ENCODE measurements at places on chromosomes 1 and 21.

DNA sequence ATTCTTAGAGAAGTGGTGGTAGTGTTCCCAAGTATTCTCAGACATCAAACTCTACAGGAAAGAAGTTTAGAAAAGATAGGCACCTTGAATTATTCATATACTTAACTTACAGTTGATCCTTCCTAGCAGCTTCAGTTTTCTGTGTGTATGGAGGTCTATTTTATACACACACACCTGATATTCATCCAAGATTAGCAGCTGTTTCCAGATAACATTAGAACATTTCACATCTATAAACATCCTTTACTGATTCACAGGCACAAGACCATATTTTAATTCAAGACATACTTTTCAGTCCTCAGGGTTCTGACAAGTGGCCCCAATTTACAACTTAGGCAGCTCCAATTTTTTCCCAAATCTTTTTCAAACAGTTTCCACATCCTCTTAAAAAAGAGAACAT is 287.8 kb upstream of the USP25 start:
- DNase-seq = no peak

DNA sequence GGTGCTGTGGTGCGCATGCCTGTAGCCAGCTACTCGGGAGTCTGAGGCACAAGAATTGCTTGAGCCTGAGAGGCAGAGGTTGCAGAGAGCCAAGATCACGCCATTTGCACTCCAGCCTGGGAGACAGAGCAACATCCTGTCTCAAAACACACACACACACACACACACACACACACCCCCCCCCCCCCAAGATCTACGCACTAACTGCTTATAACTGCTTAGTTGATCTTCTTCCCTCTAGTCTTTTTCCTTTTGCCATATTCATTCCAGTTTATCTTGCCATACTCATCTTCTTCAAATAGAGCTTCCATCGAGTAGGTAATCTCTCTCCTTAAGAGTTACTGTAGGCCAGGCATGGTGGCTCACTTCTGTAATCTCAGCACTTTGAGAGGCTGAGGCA is 20.9 kb downstream of the EPB41 start:
- no peak for DNase-seq

- DNase-seq = no peak
Observed at GRCh38 chr21:39849014-39849655, 18.1 kb upstream of the PCP4 start.

DNA sequence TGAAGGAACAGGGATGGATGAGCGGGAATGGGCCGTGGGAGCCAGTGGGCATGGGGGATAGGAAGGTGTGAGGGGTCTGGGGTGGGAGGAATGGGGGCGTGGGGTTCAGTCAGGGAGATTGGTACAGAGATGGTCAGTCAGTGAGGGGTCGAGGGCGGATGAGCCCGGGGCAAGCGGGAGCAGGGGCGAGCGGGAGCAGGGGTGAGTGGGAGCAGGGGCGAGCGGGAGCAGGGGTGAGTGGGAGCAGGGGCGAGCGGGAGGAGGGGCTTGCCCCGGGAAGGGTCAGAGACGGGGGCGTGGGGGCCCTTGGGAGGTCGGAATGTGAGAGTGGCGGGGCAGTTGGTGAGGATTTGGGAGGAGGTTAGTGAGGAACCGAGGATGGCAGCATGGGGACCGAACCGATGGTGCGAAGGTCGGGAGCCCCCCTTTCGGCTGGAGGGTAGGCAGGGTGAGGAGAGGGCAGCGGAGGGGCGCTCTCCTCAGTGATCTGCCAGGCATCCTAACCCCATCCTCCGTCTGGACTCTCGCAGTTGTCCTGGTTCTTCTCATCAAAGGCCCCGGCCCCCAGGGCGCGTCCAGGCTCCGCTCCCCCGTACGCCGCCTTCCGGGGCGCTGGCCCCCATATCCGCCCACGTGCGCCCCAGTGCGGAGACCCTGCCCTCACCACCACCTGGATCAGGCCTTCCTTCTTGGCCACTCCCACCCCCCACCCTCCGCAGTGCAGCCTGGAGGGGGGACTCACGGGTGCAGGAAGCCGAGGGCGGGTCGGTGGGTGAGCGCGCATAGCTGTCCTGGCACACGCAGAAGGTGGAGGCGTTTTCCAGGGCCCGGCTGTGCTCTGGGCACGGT is 11.2 kb downstream of the EPHA10 start:
- DNase-seq = no peak

- DNase-seq = no peak
Observed at GRCh38 chr1:233183226-233184020, 112.1 kb downstream of the PCNX2 start.

GRCh38 chr1:35505911-35506798 is 51.0 kb downstream of the KIAA0319L start:
- no peak for DNase-seq

- no peak for DNase-seq
Observed at GRCh38 chr1:18923756-18924211, 21.4 kb upstream of the ALDH4A1 start.

GRCh38 chr1:244162786-244163530 is 111.9 kb downstream of the ZBTB18 start:
- DNase-seq = no peak

DNA sequence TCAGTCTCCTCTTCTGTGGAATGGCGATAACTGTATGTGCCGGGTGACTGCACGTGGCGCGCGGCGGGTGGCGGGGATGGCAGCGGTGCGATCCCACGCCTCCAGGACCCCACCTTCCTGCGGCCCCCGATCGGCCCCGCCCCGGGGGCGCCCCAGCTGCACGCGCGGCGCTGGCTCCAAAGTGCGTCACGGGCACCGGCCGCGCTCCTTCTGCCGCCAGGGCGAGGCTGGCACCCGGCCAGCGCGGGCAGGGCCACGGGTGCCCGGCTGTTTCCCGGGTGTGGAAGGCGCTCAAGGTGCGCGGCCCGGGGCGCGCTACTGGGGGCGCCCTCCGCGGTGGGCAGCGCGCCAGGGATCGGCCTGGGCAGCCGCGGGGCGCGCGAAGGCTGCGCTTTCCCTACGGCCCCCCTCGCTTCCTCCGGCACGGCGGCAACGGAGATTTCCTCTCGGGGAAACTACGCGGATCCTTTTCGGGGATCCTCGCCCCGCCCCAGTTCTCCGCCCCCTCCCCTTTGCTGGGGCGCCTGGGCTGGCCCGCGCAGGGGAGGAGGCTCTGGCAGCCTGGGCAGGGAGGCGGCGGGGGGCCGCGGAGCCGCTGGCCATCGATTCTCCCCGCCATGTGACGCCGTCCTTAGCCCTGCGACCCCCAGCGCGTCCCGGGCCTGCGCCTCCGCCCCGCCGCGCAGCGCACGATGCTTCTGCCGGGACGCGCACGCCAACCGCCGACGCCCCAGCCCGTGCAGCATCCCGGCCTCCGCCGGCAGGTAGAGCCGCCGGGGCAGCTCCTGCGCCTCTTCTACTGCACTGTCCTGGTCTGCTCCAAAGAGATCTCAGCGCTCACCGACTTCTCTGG is at the start of gene EVA1C:
Gene EVA1C, plus strand, starts transcription at position 545 of the 853 bp plus-strand sequence. Its CDS starts 148 bp downstream, at position 693.
- DNase-seq = no peak

DNA sequence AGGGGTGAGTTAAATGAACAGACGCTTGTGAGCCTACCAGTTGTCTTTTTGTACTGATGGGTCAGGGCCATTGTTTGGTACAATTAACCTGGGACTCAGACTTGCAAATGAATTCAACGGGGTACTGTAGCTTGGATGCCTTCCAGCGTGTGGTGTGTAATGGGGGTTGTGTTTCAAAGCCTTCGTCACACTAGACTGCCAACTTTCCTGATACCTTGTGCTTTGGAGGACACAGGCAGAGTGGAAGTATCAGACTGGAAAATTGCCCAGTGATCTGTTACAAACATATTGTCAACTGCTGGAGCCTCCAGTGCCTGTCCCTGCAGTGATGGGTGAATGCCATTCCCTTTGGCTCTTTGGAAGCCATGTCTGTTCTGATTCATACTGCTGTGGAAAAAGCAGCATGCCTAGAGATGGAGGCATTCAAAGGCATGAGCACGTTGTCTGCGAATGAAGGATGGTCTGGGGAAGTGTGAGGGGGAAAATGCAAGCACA is 384.5 kb downstream of the LMX1A start:
- DNase-seq = no peak

DNA sequence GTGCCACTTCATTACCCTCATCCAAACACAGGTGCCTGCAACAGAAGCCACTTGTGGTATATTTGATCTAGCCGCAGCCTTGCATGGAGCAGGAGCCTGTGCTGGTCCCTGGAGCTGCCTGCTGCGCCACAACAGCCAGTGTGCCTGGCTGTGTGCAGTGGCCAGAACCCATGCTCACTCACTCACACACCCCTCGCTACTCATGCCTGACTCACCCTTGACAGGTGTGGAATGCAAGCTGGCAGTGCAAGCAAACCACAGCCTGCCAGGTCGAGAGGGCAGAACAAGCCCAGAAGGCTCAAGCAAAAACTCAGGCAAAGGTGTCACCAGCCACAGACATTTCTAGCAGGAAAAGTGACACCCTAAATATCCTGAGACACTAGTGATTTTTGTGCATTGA is 1510.9 kb downstream of the KCNT2 start:
- no peak for DNase-seq

DNA sequence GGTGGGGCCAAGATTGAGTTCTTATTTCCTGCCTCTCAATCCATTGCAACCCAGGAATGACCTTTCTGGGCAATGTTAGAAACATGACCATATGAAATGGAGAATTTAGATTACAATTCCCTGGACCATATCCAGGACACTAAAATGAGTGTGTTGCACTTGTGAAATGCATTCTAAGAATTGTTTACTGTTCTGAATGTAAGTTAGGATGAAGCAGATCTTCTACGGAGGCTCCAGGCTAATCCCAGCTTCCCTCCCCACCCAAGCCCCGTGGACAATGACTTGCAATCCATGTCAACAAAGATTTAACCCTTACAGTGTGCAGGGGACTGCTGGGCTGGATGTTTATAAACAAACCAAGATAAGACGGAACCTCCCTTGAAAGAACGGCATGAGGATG is 31.7 kb upstream of the HAO2 start:
- DNase-seq = no peak

DNA sequence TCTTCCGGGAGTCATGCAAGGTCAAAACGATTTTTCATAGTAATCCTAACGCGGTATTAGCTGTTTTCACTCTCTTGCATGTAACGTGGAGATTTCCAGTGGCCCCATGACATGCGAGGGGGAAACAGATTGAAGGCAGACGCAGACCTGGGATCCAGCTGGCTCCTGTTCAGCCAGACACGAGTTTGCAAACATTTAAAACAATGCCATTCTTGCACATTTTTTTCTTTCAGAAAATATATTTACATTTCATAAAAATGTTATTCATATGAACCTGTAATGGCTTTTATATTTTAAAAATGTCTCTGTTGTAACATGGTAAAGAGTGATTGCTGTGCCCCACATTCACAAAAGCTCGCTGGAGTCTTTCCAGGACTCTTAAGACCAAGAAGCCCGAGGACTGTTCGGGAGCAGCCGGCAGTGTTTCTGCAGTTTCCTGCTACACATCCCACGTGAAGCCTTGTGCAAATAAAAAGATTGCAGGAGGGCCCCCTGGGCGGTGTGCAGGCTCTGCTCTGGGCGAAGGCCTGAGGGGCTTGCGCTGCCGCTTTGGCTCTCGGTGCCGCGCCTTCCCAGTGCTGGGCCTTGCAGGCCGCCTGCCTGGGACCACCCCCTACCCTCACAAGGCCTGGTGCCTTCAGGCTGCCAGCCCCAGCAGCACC is 184.9 kb downstream of the DYRK1A start:
- no peak for DNase-seq

DNA sequence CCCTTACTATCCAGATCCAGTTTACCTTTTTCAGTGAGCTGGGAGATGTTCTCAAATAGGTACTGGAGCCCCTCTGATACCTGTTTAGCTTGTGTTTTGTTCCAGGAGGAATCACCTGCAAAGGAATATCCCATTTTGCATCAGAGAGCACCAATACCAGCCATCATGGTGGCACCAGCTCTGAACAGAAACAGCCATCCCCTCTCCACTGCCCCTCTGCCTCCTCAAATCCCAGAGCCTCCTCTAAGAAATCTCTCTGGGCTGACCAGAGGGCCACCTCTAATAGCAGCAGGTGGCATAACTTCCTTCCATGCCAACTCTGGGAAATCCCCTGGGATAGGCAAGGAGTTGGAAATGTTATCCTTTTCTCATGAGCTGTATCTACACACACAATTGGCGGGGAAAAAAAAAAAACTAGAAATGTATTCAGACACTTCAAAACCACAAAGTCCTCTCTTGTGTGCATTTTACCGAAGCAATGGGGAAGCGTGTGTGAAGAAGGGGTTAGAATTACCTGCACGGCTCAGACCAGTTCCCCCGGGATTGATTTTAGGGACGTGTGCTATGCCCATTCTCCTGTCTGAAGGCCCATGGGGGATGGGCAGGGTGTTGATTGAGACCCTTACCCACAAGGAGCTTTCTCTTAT is 2.4 kb downstream of the PGLYRP4 start:
- DNase-seq = no peak

GRCh38 chr1:184419350-184420161 is 32.7 kb downstream of the C1orf21 start:
- DNase-seq = no peak

- no peak for DNase-seq
Observed at GRCh38 chr1:168725831-168726230, 3.2 kb downstream of the DPT start.

- DNase-seq = no peak
Observed at GRCh38 chr1:162706606-162707005, 74.3 kb downstream of the DDR2 start.

- no peak for DNase-seq
Observed at GRCh38 chr1:216034506-216034905, 388.7 kb downstream of the USH2A start.

GRCh38 chr1:245380790-245381535 is 226.2 kb downstream of the KIF26B start:
- DNase-seq = no peak

GRCh38 chr1:1577367-1578011 is 2.8 kb upstream of the SSU72 start:
- DNase-seq = no peak

GRCh38 chr1:207805841-207806421 is 54.1 kb downstream of the CD46 start:
- DNase-seq = no peak

All from stimulated activated CD8-positive, alpha-beta memory T cell treated with anti-CD3 and anti-CD28 coated beads, Interleukin-7, amount 100 ng/mL, for 1 hour (primary cell).